ENCODE measurements at places on chromosomes 4 and X.

GRCh38 chrX:15973299-15973698 lies 118.7 kb upstream of the AP1S2 start:
- no peak for DNase-seq

DNA sequence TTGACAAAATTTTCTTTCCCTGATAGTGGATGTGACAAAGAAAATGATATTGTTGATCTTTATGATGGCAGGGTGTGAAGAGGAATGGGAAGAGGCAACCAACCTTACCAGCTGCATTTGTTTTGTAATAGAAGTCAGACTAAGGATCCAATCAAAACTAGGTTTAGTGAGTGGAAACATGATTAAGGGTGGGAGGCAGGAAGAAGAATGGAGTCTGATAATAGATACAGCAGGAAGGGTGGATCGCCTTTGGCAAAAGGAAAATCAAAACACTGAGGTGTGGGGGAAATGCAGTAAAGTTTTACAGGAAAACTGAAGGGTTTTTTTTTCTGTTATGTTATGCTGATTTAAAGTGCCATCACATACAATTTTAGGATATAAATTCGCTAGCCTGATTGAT lies 3.4 kb downstream of the CLIC2 start:
- no peak for DNase-seq

- DNase-seq, result no peak
These were observed 31.9 kb upstream of the ASMTL start for GRCh38 chrX:1484638-1485019.

DNA sequence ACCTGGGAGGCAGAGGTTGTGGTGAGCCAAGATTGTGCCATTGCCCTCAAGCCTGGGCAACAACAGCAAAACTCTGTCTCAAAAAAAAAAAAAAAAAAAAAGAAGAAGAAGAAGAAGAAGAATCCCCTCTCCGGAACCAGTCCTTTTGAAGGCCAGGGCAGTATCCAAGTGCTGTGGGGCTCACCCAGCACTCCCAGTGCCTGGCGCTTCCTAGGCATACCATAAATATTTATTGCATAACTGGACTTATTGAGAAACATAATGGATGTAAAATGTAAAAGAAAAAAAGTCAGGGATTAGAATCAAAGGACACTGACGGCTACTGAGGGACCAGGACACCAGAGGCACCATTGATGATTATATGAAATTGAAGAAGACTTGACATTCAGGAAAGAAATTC lies 162.1 kb upstream of the KIT start:
- no peak for DNase-seq

DNA sequence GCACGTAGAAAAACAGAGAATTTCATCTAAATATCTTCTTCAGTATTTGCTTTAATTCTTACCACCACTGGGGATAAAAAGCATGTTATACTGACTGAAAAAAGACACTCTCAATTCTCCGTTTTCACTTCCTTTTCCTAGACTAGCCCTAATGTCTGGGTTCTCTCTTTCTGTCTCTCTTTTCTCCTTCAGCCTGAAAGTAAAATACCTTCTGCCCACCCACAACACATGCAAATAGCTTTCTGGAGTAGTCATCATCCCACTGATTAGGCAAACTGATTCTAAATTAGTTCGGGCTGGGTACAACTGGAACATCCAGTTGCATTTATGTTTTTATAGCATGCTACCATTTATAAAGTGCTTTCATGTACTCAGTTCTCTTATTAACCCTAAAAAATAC lies 142.4 kb upstream of the ANKRD50 start:
- DNase-seq, result no peak

Data from stimulated activated CD4-positive, alpha-beta T cell treated with anti-CD3 and anti-CD28 coated beads, Interleukin-15, amount 100 ng/mL, for 1 hour (primary cell).